Stromal cell of bone marrow (primary cell): ENCODE measurements at places on chromosomes 12 and 14.
A peak's percentile ranks its signal among the peaks of the same experiment; 100 is the strongest.

DNA sequence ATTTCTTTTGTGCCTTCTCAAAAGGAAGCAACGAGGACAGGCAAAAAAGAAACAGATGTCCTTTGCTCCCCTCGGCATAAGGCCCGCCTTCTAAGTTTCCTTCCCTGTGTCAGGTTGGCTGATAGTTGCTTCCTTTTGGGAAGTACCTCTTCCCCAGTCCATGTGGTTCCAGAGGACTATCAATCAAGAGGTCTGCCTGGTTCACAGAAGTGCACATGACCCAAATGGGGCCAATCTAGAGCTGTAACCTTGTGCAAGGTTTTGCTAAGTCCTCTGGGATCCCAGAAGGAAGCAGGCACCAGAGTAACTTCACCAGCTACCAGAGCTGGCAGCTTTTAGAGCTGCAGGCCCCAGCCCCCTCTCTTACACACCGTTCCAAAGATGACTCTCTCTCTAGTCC is 42.6 kb downstream of the TMEM63C start:
- no peak for DNase-seq

GRCh38 chr14:92951261-92951660 is 28.3 kb downstream of the CHGA start:
- DNase-seq, result no peak

GRCh38 chr14:71536015-71536740 is 396.1 kb upstream of the RGS6 start:
- no peak for DNase-seq

- DNase-seq, result no peak
Measured at GRCh38 chr12:1666215-1666614, 24.7 kb upstream of the ADIPOR2 start.

DNA sequence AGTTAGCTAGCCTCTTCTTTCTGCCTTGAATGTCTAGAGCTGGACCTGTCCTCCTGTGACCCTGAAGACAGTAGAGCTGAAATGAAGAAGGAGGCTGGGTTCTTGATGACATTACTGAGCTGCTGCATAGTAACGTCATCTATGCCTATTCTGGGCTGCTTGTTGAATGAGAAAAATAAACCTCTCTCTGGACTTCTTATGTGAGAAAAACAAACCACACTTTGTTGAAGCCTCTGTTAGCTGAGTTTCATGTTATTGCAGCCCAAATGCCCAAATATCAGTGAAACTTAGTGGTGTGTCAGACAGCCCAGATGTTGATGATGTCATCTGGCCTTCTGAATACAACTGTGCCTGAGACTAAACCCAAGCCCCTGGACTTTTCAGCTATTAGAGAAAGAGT is 67.0 kb upstream of the MAX start:
- peak; percentile 86 for DNase-seq

- DNase-seq, result no peak
Measured at GRCh38 chr12:67818459-67818903, 169.9 kb downstream of the DYRK2 start.

DNA sequence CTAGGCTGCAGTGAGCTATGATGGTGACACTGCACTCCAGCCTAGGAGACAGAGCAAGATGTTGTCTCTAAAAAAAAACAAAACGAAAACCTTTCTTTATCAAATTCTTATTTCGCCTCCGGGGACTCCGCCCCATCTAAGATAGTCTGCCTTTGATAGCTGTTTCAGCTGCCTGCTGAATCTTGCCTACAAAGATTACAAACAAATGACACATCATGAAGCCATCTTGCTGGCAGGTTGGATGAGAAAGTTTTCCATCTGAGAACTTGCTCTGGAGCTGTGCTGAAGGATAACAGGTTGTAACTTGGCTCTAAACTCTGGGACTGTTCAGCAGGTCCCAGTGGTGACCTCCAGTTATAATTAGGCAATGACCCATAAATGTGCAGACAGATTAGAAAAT is 41.8 kb upstream of the AEBP2 start:
- no peak for DNase-seq

DNA sequence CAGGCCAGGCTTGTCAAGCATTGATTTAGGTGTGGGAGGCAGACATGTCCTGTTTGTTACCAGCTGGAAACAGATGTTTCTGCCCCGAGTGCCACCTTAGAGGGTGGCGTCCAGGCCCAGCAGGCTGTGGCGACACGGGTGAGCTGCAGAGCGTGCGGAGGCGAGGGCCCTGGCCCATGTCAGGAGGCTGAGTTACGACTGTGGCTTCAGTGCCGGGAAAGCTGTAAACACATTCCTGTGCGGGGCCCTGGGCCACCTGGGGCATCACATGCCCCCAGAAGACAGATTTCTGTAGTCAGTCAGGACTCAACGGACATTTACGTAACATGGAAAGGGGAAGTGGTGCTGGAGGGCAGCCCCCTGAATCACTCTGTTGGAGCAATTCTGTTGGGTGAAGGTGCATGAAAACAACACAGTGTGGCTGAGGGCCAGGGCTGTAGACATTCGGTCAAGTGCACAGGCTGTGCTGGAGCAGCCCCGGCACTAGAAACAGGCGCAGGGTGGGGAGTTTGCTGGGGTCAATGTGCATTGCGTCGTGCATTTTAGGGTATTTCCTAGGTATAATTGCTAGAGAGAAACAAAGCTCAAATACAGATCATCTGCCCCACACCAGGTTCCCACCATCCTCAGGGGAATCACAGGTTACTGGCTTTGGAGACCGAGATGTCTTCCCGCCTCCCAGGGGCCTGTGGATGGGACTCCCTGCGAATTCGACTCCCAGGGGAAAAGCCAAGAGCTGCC is 291.8 kb downstream of the TMEM121 start:
- no peak for DNase-seq

DNA sequence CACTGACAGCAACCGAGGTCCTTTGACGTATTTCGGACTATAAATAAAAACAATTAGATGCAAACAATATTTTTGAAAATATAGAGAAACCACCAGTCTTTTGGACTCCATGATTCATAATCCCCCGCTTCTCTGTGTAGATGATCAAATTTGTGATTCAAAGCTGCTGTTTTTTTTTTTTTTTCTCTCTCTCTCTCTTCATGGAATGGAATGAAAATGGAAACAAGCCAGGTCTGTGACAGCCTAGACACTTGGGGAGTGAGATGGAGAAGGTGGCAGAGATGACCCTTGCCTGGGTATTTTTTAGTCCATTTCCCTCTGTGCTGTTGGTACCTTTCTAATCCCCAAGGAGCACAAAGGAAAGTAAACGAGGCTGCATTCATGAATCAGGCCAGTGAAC is 248.5 kb downstream of the GLT1D1 start:
- no peak for DNase-seq

GRCh38 chr12:68614769-68615168 is 4.1 kb downstream of the RAP1B start:
- DNase-seq, result no peak

DNA sequence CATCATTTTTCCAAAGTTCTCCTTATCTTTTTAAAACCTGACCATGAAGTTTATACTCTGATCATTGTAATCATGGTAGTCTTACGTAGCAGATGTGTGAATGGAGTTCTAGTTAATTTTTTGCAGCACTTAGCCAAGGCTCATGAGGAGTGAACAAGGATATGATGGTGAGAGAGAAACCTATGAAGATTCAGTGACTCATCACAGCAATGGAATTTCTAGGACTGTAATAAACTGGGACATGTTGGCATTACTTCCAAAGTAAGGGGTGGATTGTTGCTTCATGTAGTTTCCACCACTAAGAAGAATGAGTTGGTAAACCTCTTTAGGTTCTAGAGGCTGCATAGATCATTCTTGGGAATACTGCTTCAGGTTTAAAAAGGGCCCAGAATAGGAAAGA is 102.7 kb downstream of the LRRIQ1 start:
- no peak for DNase-seq

GRCh38 chr12:46659824-46660223 is 166.0 kb downstream of the SLC38A4 start:
- DNase-seq, result no peak

DNA sequence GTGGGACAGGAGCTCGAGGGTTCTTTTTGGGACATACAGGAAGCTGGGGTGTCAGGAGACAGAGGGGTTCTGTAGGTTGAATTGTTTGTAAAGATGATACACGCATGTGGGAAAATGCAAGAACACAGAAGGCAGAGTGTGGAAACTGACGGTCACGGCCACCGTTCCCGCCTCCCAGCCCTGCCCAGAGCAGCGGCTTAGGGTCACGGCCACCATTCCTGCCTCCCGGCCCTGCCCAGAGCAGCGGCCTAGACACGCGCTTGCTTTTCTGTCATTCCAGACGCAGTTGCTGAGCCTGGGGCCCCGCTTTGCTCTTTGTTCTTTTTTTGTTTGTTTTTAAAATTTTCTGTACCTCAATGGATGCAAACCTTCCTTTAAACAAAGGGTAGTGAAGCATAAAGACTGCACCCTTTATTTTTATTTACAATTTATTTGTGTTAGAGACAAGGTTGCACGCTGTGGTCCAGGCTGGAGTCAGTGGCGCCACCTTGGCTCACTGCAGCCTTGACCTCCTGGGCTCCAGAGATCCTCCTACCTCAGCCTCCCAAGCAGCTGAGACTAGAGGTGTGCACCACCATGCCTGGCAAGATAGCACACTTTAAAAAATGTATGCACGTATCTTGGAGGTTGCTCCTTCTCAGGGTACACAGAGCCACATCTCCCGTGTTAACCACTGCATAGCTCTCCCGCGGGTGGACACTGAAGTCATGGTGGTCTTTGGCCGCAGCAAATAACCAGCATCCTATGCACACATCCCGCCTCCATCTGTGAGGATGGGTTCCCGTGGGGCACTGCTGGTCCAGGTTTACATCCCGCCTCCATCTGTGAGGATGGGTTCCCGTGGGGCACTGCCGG is 142.3 kb downstream of the ADGRD1 start:
- no peak for DNase-seq

GRCh38 chr12:110564471-110564991 is 18.6 kb downstream of the PPTC7 start:
- no peak for DNase-seq

GRCh38 chr12:69073035-69073434 is 140.1 kb upstream of the CPM start:
- DNase-seq, result no peak

DNA sequence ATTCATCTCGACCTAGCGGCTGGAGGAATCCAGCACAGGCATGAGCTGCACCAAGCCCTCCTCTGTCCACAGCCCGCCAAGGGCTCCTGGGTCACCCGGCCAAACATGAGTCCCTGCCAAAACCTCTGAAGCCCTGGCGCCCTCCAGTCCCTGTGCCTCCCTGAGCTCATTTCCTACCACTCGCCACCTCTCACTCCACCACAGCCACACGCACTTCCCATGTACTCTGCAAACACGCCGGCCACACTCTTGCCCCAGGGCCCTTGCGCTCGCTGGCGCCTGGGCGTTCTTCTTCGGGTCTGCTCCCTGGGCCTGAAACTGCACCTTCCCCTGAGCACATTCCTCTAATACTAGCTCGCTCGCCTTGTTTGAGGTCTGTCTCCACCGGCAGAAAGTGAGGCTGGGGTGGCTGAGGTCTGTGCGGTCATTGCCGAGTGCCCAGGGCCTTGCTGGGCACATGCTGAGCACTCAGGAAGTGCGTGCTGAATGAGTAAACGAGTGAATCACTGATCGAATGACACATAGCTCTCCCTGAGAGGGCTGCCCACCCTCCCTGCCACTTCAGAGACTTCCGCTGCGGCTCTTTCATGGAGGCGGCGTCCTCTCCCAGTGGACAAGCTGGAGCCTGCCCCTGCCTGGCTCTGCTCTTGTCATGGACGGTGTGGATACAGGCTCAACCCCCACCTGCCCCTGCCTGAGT is 33.7 kb upstream of the DLK1 start:
- DNase-seq, result peak; percentile 74

DNA sequence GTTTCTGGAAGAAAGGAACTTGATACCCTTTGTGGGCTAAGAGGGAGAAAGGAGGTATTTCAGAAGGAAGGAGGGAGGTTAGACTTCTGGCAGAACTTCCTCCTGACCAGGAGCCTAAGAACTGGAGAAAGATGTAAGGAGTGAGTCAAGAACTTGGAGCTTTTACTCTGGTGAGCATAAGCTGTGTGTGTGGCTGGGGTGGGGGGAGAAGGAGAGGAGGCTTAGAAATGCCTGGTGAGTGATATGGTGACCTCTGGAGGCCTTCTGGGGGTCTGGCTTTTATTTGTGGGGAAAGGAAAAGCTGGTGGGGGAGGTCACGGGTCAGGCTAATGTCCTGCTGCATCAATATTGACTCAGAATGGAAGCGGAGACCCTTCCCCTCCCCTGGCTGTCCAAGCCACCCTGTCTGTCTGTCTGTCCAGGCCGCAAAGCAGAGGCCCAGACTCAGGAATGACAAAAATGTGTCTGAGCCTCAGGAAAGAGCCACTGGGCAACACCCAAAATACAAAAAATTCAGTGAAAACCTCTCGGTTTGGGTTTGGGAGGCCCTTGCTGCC is 4.8 kb downstream of the LRP1 start:
- DNase-seq, result no peak

- DNase-seq, result no peak
Measured at GRCh38 chr14:34277191-34277590, 184.8 kb downstream of the SPTSSA start.

DNA sequence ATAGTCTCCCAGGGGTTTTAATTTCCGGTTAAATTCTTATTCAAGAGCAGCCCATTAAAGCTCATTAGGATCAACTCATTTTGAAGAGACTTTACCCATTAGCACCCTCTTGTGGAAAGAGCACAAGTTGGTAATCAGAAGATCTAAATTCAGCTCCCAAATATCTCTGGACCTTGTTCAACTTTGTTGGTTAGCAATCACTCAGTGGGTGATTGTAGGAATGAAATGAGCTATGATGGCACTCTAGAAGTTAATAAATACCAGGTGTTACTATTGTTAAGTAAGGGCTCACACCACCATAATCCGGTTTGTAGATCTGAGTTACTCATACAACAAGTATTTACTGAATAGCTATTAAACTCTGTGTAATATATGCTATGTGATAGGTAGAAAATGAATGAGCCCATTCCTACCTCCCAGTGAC is 42.9 kb downstream of the TRIP11 start:
- DNase-seq, result peak; percentile 61

GRCh38 chr14:68822926-68823325 is 30.1 kb upstream of the ZFP36L1 start:
- DNase-seq, result no peak

- DNase-seq, result peak; percentile 98
Measured at GRCh38 chr14:55107766-55108554, 21.1 kb upstream of the LGALS3 start.
